ENCODE measurements at places on chromosomes 4 and X. TPM values are rescaled to one million over a fixed set of nuclear protein-coding genes. Genes with fewer than 3 reads are reported as not detected.

Gene NR0B1
- total RNA-seq: not detected

Gene GPR34
- not detected for total RNA-seq

Gene RADX
- total RNA-seq: 3.0 TPM

Gene WFS1
- 22.9 TPM for total RNA-seq

Gene SRPX
- total RNA-seq: 110 TPM

Gene HELT
- total RNA-seq: not detected

Gene MAGEA10
- total RNA-seq: not detected

Gene GPRASP1
- 0.74 TPM for total RNA-seq

Gene LUZP4
- not detected for total RNA-seq

Gene TRIM61
- 1.0 TPM for total RNA-seq

Gene SLC39A8
- 4.0 TPM for total RNA-seq
